ENCODE measurements at places on chromosomes 2 and 18. TPM values are rescaled to one million over a fixed set of nuclear protein-coding genes. Genes with fewer than 3 reads are reported as not detected.

Gene FIGN
- 19.3 TPM for total RNA-seq

- no peak overlapping the region for H3K4me3 ChIP-seq
- DNase-seq: no peak
- no peaks in the 10 kb centered on the region for H3K4me1 ChIP-seq
- H3K27me3 ChIP-seq: peaks cover 12% of the 10 kb centered on the region
- no peaks in the 10 kb centered on the region for H3K36me3 ChIP-seq
Measured at GRCh38 chr2:2581331-2582159, 250.5 kb upstream of the MYT1L start.

Gene NEU4
- 1.3 TPM for total RNA-seq

DNA sequence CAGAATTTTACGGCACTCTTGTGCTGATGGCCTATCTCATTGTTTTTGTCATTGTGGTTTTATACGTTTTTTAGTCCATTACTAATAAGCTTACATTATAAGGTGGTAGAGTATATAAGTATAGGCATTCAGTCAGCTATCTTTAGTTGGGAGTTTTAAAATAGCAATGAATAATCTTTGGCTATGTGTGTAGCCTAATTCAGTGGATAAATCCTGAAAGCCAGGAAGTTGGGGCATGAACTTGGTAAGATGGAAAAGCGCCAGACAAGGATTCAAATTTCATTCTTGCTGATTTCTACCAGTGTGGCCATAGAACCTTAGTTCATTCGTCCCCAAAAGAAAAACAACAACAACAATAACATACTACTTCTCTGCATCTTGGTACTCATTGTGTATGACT, 31.2 kb downstream of the EPC2 start:
- no peaks in the 10 kb centered on the region for H3K27me3 ChIP-seq
- H3K27ac ChIP-seq: no peak overlapping the region
- H3K4me3 ChIP-seq: no peak overlapping the region
- DNase-seq: no peak

Gene RTP5
- total RNA-seq: not detected

- no peak overlapping the region for H3K27ac ChIP-seq
- H3K4me3 ChIP-seq: no peak overlapping the region
- peaks cover 25% of the 10 kb centered on the region for H3K27me3 ChIP-seq
- no peaks in the 10 kb centered on the region for H3K36me3 ChIP-seq
Measured at GRCh38 chr2:26727641-26728561, 35.4 kb downstream of the KCNK3 start.

Gene CLEC4F
- total RNA-seq: not detected

GRCh38 chr2:31081492-31081891, 56.7 kb downstream of the GALNT14 start:
- H3K36me3 ChIP-seq: no peaks in the 10 kb centered on the region
- no peak overlapping the region for H3K4me3 ChIP-seq
- DNase-seq: no peak
- no peak overlapping the region for H3K27ac ChIP-seq
- H3K4me1 ChIP-seq: peaks cover 27% of the 10 kb centered on the region
- peaks cover 14% of the 10 kb centered on the region for H3K27me3 ChIP-seq

Gene CYP27C1
- total RNA-seq: 8.0 TPM

GRCh38 chr2:241084856-241085444, 17.1 kb downstream of the MTERF4 start:
- H3K27ac ChIP-seq: no peak overlapping the region
- H3K4me3 ChIP-seq: no peak overlapping the region
- H3K4me1 ChIP-seq: peaks cover 3% of the 10 kb centered on the region

DNA sequence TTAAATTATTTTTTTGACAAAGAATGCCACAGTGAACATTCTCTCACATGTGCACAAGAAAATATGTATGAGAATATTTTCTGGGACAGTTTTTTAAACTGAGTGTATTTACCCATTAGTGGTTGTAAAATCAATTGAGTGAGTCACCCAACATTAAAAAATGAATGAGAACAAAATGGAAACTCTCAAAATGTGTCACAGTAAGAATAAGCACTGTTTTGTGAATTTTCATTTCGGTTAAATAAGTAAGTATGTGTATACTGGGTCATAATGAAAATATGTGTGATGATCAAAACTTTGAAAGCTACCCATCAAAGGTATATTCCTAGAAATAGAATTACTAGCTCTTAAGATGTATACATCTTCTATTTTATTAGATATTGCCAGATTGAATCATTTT, 11.6 kb downstream of the BABAM2 start:
- no peak for DNase-seq
- no peak overlapping the region for H3K4me3 ChIP-seq
- no peak overlapping the region for H3K27ac ChIP-seq
- no peaks in the 10 kb centered on the region for H3K4me1 ChIP-seq
- H3K27me3 ChIP-seq: no peaks in the 10 kb centered on the region

DNA sequence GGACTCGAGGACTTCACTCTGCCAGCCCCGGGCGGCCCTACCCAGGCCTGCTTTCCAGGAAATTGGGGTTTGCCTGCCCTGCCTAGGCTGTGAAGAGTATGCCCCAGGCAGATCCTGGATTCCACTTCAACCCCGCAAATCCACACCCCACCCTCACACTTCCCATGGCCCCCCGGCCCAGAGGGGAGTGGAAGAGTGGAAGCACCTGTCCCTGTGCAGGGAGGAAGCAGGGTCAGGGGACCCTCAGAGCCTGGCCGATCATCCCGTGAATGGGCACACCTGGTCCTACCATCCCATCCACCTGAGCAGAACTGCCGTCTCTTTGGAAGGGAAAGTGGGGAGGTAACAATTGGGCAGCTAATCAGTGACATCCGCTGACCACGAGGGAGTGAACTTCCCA, 245.2 kb downstream of the EIPR1 start:
- no peak overlapping the region for H3K27ac ChIP-seq
- no peaks in the 10 kb centered on the region for H3K4me1 ChIP-seq
- H3K36me3 ChIP-seq: peaks cover 6% of the 10 kb centered on the region
- DNase-seq: no peak

- no peaks in the 10 kb centered on the region for H3K36me3 ChIP-seq
- no peaks in the 10 kb centered on the region for H3K27me3 ChIP-seq
- peaks cover 3% of the 10 kb centered on the region for H3K4me1 ChIP-seq
- no peak for DNase-seq
- H3K27ac ChIP-seq: no peak overlapping the region
Measured at GRCh38 chr2:28080911-28081310, 190.4 kb downstream of the BABAM2 start.

DNA sequence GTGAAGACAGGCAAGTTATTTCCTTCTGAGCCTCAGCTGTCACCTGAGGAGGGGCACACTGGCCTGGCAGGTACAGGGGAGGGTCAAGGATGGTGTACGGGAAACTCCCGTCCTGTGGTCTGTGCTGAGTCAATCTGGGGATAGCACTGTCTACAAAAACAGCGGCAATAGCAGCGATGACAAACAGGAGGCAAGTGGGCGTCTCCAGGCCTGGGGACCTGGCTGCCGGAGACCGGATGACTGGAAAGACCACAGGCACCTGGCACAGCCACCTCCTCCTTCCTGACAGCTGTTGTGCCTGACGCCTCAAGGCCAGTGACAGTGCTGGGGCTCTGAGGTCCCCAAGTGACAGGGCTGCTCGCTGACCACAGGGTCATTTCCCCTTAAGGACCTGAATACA, 202.1 kb upstream of the HS6ST1 start:
- no peak overlapping the region for H3K4me3 ChIP-seq
- no peaks in the 10 kb centered on the region for H3K36me3 ChIP-seq
- H3K27ac ChIP-seq: no peak overlapping the region

DNA sequence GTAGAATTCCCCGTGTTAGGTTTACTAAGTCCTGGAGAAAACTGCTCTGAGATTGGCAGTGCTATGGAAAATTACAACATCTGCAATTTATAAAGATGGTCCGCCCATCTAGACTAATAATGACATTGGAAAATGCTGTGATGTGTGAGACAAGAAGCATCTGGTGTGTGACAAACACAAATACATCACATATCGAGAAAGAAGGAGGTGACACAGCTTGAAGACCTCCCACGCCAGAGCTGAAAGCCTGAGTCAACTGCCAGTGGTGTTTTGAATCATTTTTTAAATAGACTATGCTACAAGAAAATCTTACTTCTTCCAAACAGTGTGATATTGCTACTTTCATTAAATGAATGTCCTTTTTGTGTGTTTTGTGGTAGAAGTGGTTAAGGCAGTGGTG, 8.6 kb upstream of the ANO7 start:
- H3K27ac ChIP-seq: no peak overlapping the region
- no peaks in the 10 kb centered on the region for H3K27me3 ChIP-seq
- H3K36me3 ChIP-seq: peaks cover 16% of the 10 kb centered on the region
- no peak for DNase-seq
- H3K4me3 ChIP-seq: no peak overlapping the region

DNA sequence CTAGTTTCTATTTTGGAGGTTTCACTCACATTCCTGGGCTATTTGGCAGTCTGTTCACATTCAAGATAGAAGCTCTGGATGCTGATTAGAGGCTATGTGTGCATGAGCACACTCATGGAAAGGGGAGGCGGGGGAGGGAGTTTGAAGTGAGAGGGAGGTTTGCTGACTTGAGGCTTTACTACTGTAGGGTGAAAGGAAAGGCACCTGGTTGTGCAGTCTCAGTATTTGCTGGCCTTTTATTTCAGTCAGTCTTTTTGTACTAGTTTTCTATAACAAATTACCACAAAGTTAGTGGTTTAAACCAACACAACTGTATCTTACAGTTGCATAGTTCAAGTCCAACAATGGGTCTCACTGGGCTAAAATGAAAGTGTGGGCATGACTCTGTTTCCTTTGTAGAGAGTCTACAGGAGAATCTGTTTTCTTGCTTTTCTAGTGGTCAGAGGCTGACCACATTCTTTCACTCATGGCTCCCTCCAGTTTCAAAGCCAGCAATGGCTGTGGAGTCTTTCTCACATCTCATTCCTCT, 47.7 kb upstream of the NR4A2 start:
- peaks cover 22% of the 10 kb centered on the region for H3K4me1 ChIP-seq
- DNase-seq: no peak
- no peaks in the 10 kb centered on the region for H3K36me3 ChIP-seq
- no peaks in the 10 kb centered on the region for H3K27me3 ChIP-seq
- no peak overlapping the region for H3K27ac ChIP-seq
- no peak overlapping the region for H3K4me3 ChIP-seq

GRCh38 chr2:127640082-127641072, 5.6 kb upstream of the GPR17 start:
- H3K27ac ChIP-seq: no peak overlapping the region
- H3K4me1 ChIP-seq: peaks cover 5% of the 10 kb centered on the region
- peaks cover 3% of the 10 kb centered on the region for H3K27me3 ChIP-seq
- no peaks in the 10 kb centered on the region for H3K36me3 ChIP-seq
- H3K4me3 ChIP-seq: no peak overlapping the region

DNA sequence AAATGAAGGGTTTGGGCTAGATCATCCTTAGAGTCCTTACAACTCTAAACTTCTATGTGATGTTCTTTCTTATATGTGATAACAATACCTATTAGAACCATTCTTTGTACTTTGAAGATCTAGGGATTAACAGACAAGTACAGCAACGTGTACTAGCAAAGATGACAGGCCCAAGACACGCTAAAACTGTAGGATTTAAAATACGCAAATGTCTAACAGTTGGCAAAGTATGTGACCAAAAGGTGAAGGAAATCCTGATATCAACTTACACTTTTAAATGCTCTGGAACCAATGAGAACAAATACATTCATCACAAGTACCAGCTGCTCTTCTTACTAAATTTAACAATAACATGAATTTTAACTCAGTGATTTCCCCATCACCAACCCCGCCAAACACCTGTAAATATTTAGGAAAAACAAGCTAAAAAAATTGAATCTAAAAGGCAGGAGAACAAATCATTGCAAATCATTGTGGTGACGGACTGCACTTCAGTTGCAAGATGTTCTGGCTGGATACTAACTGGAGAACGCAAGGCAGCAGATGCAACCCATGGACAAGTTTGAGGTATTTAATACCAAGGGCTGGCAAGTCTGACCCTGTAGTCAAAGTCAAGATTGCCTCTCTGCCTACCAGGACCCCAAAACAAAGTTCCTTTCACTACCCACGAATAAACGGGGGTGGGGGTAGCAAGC, 1.4 kb downstream of the ANKRD44 start:
- H3K36me3 ChIP-seq: no peaks in the 10 kb centered on the region
- no peak overlapping the region for H3K27ac ChIP-seq
- peaks cover 10% of the 10 kb centered on the region for H3K4me1 ChIP-seq
- H3K4me3 ChIP-seq: peak overlapping the region; percentile 92

- no peaks in the 10 kb centered on the region for H3K36me3 ChIP-seq
- H3K27ac ChIP-seq: no peak overlapping the region
- no peaks in the 10 kb centered on the region for H3K4me1 ChIP-seq
- DNase-seq: no peak
Measured at GRCh38 chr2:210268281-210268680, 43.0 kb upstream of the ACADL start.

Gene ITGAV
- total RNA-seq: 69.1 TPM

Gene CCBE1
- 1.1 TPM for total RNA-seq

DNA sequence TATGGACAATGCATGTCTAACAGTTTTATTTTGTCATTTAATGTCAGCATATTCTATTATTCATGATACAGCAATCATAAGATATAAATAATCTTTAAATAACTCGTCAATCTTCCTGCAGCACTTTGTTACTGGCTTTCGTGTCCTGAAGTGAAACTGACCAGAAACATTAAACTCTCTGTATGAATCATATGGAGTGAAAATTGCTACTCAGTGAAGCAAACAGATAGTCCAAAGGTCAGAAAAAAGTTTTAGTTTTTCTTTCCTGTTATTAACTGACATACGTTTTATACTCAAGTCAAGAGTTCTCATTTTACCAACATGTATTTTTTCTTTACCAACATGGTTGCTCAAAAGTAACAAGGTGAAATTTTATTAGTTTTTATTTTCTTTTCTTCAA, 106.8 kb upstream of the GALNT5 start:
- no peak overlapping the region for H3K27ac ChIP-seq
- DNase-seq: no peak
- no peak overlapping the region for H3K4me3 ChIP-seq
- peaks cover 6% of the 10 kb centered on the region for H3K4me1 ChIP-seq

- no peak for DNase-seq
- peaks cover 18% of the 10 kb centered on the region for H3K36me3 ChIP-seq
- no peaks in the 10 kb centered on the region for H3K27me3 ChIP-seq
- H3K27ac ChIP-seq: no peak overlapping the region
- H3K4me1 ChIP-seq: no peaks in the 10 kb centered on the region
Measured at GRCh38 chr2:119939915-119940314, 73.0 kb upstream of the EPB41L5 start.

DNA sequence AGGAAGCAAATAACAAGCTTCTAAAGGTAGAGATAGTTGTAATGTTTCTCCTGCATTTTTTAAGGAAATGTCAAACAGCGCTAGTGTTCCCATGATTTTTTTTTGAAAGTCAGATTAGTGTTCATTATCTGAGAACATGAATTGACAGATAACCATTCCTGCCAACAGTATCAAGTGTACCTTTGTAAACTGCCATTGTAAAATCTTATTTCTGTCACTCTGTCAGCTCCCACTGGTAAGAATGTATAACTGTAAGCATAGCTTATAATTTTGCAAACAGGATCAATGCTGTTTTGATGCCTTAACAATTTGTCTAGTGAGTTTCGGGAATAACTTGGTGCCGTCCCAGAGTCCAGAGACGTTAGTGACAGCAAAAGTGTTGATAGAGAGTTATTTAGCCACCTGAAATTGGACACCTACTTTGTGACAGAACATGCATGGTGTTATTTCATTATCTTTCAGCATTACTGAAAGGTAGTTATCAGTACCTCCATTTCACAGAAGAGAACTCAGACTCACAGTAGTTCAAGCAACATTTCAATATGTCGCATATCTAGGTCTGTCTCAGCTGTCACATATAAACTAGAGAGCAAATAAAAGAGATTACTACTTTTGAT, 221.4 kb downstream of the THSD7B start:
- H3K4me3 ChIP-seq: no peak overlapping the region
- no peak for DNase-seq
- peaks cover 12% of the 10 kb centered on the region for H3K4me1 ChIP-seq
- H3K36me3 ChIP-seq: no peaks in the 10 kb centered on the region
- no peak overlapping the region for H3K27ac ChIP-seq
